ENCODE measurements at places on chromosomes 7 and 10. TPM values are rescaled to one million over a fixed set of nuclear protein-coding genes. Genes with fewer than 3 reads are reported as not detected.

The CTAGE8 gene
- total RNA-seq, result 5.1 TPM

The C7orf33 gene
- total RNA-seq, result not detected

The CYP26C1 gene
- not detected for total RNA-seq

The SLC26A3 gene
- not detected for total RNA-seq

The CYP2C9 gene
- not detected for total RNA-seq

The GLI3 gene
- 8.3 TPM for total RNA-seq

The EXOSC1 gene
- 50.6 TPM for total RNA-seq

The OR2A5 gene
- not detected for total RNA-seq

The HILPDA gene
- 11.8 TPM for total RNA-seq

The EIF5AL1 gene
- 0.31 TPM for total RNA-seq

The GPRIN2 gene
- total RNA-seq, result 0.58 TPM

The CALN1 gene
- not detected for total RNA-seq

The C10orf90 gene
- not detected for total RNA-seq

The GFRA1 gene
- total RNA-seq, result 0.03 TPM

The KCP gene
- total RNA-seq, result 0.03 TPM

The PDK4 gene
- total RNA-seq, result not detected

The STYXL1 gene
- total RNA-seq, result 37.8 TPM

The RAPGEF5 gene
- 3.4 TPM for total RNA-seq

The MMP21 gene
- total RNA-seq, result not detected

The CYP2C8 gene
- total RNA-seq, result 0.07 TPM

The EPO gene
- total RNA-seq, result 0.41 TPM

The ST8SIA6 gene
- not detected for total RNA-seq

The C10orf105 gene
- not detected for total RNA-seq

The TMEM273 gene
- not detected for total RNA-seq

The ZNF239 gene
- 2.1 TPM for total RNA-seq
